NCI-H2081 (cell line): ENCODE measurements at places on chromosomes 1 and 21.

GRCh38 chr1:41122851-41123518 lies 101.5 kb upstream of the SLFNL1 start:
- DNase-seq = peak; percentile 22

DNA sequence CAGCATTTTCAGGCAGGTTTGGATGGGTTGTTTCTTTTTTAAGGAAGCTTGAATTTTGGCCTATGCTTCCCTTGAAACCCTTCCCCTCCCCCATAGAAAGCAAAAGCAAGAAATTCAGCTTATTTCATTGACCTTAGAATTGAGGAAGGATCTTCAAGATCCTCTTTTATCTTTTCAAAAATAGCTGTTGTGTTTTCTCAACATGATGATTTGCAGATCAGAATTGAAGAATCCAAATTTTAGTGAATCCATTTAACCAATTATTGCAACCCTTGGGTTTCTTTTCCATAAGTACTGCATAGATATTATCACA lies 73.7 kb downstream of the LRRC8C start:
- no peak for DNase-seq

DNA sequence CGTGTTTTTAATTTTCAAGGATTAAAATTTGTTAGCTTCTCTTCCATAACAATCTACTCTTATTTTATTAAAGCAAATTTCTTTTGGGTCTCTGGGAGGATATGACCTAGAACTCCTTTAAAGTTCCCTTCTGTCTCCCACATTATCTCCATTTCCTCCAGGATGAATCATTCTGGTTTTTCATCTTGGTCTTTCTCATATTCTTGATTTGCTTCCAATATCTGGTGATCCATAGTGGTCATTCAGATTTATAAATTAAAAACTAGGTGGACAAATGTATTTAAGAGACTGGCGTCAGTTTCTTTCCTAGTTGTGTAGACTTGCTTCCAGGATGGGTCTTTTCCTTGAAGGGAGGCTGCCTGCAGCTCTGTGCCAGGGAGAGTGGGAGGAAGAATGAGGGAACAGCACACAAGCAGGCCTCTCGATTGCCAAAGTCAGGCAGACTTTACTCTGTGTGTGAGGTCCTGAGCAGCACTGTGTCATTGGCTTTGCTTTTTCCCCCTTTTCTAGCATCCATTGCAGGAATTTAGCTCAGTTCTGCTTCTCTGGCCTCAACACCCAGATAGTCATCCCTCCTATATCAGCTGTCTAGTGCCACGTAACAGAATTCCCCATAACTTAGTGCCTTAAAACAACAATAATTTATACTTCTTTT lies 48.1 kb upstream of the FOXO6 start:
- DNase-seq = no peak

GRCh38 chr1:30697571-30698376 lies 25.6 kb downstream of the MATN1 start:
- no peak for DNase-seq

GRCh38 chr1:167440345-167440744 lies 78.0 kb downstream of the CD247 start:
- no peak for DNase-seq

- DNase-seq = no peak
Observed at GRCh38 chr1:103497404-103497803, 28.1 kb upstream of the RNPC3 start.

- no peak for DNase-seq
Observed at GRCh38 chr1:194372266-194372665, 1185.9 kb upstream of the B3GALT2 start.

- no peak for DNase-seq
Observed at GRCh38 chr1:14538335-14538734, 60.1 kb upstream of the KAZN start.

- DNase-seq = no peak
Observed at GRCh38 chr1:94637121-94637520, 95.6 kb upstream of the F3 start.

- no peak for DNase-seq
Observed at GRCh38 chr1:243447347-243447746, 191.5 kb downstream of the SDCCAG8 start.
